ENCODE measurements at places on chromosomes 2 and 18.

DNA sequence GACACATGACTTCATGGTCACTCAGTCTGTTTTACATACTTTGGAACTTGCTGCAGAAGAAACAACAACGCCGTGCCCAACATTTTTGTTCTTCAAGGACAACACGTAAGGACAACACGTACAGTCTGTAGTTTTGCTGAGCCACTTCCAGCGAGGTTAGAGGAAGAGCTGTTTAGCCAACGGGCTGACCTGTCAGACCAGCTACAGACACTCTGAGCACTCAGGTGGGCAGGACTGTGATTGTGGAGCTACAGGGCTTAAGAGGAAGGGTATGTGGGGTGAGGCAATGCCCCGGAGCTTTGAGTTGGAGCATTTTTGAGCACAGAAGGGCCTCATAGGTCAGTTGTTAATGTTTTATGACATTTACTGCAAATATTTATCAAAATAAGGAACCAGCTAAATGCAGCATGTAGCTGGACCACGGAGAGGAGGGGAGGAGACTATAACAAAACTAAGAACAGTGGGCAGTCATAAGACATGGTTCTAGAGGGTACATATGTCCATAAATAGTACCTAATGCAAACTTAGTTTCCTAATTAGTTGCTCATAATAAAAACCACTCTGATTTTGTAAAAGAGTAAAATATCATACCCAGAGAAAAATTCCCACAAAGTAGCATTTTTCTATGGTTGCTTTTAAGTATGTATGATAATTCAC lies 26.3 kb upstream of the NPC1 start:
- no peak for DNase-seq

DNA sequence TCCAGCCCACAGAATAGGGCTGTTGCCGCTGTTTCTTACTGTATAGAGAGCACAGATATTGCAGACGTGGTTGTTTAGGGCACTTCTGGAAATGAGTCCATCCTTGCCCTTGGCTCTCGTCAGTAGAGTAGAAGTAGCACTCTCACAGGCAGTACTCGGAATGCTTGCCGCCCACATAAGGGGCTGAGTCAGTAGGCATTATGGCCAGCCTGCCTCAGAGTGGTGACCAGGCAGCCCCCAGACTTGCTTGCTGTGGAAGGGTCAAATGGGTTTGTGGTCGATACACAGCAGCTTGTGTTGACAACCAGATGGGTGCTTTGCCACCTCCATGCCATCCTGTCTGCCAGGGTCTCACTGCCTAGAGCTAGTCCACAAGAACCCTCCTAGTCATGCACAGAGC lies 38.7 kb downstream of the PLEKHB2 start:
- DNase-seq = no peak

GRCh38 chr2:128505150-128505490 lies 186.5 kb upstream of the HS6ST1 start:
- DNase-seq = no peak

- no peak for DNase-seq
These were observed 1377.1 kb upstream of the PIK3C3 start for GRCh38 chr18:40577981-40578365.

- no peak for DNase-seq
These were observed 35.6 kb downstream of the NGEF start for GRCh38 chr2:232977438-232977971.

DNA sequence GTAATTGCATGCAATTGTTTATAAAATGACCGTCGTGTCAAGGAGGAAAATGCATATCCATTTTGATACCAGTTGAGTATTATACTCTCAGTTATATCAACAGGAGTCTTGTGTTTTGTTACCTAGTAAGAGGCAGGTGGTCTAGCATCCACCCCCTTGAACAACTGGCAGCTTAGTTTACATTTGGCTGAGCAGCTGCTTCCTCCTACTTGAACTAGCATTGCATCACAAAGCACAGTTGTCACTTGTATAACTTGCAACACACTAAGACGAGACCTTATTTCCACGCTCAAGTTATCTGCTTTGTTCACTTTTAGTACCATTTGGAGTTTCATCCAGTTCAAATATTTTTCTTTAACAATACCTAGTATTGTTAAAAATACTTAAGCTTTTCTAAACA lies 75.4 kb upstream of the UBE2E3 start:
- no peak for DNase-seq

GRCh38 chr18:79799619-79800370 lies 2.1 kb downstream of the KCNG2 start:
- no peak for DNase-seq

DNA sequence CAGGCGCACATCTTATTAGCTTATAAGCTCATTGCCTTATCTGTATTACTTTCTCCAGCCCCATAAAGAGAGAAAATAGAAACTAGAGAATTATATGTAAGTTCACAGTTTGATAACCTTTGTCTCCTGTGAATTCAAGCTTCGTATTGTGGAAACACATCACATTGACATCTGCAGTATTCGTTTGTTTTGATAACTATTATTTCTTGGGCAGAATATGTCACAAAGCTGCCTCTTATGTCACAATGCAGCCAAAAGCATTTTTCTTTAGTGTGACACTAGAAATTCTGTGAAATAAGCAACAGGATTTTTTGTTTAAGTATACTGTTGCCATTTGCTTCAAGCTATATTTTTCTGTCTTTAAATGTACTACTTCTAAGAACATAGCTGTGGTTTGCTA lies 221.5 kb downstream of the DOK6 start:
- no peak for DNase-seq

GRCh38 chr2:98793897-98794830 lies 63.2 kb upstream of the MGAT4A start:
- no peak for DNase-seq

- DNase-seq = no peak
These were observed 103.2 kb downstream of the SLC8A1 start for GRCh38 chr2:40348665-40349064.

GRCh38 chr2:144430722-144431391 lies 89.1 kb downstream of the ZEB2 start:
- DNase-seq = peak; percentile 13

DNA sequence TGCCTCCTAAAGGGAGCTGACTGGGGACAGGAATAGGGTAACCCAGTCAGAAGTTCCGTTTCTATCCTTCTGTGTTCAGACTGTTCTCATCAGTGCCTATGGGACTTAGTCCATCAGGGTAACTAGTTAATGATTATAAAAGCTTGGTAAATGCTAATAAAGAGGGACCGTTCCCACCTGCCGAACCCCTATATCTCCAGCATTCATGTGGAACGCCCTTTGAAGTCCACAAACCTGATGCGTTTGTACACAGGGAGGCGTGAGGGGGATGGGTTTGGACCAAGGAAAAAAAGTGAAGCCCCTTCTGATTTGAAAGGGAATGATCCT lies 112.9 kb downstream of the CDK15 start:
- no peak for DNase-seq

DNA sequence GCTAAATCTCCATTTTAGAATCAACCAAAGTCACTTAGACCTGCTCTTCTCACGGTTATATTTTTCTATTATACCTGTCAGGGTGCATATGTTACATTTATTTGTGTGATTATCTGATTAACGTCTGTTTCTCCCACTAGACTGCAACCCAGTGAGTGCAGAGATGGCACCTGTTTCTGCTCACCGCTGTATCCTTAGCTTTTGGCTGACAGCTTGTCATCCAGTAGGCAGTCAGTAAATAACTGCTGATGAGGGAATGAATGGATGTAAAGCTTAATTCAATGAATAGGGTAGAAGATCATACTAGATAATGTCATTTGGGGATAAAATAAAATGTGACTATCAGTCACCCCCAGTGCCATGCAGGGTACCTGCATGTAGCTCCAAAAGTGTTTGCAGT lies 6.9 kb upstream of the CHRNA1 start:
- DNase-seq = no peak

GRCh38 chr2:176526995-176527901 lies 258.0 kb downstream of the MTX2 start:
- peak; percentile 79 for DNase-seq

GRCh38 chr2:9021563-9022211 lies 18.2 kb upstream of the MBOAT2 start:
- no peak for DNase-seq

DNA sequence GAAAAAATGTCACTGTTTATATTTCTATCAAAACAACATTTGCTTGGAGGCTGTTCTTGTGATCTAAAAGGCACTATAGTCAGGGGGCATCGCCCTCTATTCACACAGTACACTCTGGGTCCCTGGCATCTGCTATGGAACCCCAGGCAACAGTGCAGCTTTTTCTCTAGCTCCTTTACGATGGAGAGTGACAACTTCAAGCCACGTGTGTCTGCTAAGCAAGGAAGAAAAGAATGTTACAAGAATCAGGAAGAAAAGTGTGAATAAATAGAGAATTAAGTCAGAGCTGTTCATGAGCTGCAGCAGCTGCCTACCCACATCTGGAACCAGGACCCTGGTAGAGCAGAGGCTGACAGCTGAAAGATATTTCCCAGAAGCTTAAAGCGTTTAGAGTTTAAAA lies 11.2 kb downstream of the RND3 start:
- no peak for DNase-seq

GRCh38 chr18:22032392-22032961 lies 136.9 kb upstream of the GATA6 start:
- no peak for DNase-seq

DNA sequence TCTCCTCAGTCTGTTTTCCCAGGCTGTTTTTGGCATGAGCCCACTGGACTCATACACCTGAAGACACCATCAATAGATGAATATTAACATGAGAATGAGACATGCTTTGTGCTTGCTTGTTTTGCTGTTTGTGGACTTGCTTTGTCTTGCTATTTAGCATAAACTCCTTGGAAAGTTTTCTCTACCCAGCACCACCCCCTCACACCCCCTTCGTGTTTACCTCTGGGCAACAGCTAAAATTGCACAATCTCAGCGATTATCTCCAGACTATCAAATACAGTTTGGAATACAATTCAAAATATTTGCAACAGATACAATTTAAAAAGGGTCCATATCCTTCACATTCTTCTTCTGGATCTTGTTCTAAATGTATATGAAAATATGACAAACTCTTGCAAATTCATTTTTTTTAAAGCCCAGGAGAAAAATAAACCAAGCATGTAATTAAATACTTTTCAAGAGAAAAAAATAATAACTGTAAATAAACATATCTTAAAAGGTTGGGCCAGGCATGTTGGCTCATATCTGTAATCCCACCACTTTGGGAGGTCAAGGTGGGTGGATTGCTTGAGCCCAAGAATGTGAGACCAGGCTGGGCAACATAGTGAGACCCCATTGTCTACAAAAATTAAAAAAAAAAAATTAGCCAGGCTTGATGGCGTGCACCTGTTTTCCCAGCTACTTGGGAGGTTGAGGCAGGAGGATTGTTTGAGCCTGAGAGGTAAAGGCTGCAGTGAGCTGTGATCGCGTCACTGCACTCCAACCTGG lies 32.3 kb upstream of the PMAIP1 start:
- DNase-seq = no peak

GRCh38 chr2:68974251-68974650 lies at the start of gene GKN1:
TSS of gene GKN1 (plus strand) at chr2:68974636. CDS start at chr2:68974678, 42 bp downstream.
- no peak for DNase-seq

DNA sequence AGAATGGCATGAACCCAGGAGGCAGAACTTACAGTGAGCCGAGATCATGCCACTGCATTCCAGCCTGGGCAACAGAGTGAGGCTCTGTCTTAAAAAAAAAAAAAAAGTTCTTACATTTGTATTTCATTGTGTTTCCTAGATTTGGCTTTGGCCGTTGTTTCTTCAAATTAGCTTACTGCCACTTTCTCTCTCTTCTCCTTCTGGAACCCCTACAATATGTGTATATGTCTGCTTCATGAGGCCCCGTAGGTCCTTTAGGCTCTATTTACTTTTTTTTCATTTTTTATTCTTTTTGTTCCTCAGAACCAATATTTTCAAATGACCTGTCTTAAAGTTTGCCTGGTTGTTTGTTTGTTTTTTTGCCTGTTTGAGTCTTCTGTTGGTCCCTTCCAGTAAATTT lies 41.2 kb downstream of the RMDN2 start:
- DNase-seq = no peak

- no peak for DNase-seq
These were observed 101.9 kb downstream of the BIN1 start for GRCh38 chr2:127004893-127005600.

DNA sequence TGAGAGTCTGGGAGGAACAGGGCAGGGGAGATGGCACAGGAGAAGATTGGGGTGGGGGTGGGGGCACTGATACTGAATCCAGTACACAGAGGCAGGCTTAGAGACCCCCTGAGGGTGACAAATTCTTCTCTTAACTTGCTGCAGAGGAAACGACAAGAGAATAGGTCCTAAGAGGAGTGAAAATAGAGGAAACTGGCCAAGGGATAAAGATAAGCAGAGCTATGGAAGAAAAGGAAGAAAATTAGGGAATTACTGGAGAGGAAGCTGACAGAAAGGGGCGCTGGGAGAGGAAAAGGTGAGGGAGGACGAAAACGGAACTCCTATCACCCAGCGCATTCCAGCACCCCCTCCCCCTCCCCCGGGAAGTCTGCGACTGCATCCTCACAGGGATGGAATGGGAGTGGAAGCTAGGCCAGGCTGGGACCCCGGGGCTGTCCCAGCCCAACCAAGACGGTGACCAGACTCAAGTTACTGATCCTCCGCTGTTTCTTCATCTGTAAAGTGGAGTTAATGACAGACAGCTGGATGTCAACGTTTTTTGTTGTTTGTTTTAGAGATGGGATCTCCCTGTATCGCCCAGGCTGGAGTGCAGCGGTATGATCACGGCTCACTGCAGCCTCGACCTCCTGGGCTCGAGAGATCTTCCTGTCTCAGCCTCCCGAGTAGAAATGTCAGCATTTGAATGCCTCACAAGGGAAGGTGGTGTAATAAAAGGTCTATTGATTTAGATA lies 2.6 kb upstream of the EMX1 start:
- DNase-seq = no peak

- DNase-seq = no peak
These were observed 377.1 kb downstream of the CDH19 start for GRCh38 chr18:66226782-66227181.

GRCh38 chr2:174662859-174663258 lies 65.3 kb upstream of the WIPF1 start:
- DNase-seq = no peak

DNA sequence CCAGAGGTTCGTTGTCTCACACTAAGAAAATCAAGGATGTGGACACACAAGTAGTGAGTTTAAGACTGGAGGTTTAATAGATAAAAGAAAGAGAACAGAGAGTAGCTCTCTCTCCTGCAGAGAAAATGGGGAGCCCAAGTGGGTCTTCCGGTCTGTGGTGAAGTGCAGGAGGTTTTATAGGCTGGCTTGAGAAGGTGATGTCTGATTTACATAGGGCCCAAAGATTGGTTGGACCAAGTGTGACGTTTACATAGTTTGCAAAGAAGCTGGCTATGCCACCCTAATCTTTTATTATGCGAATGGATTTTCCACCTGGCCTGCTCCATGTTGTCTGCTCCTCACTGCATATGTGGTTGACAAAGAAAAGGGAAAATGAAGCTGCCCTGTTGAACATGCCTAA lies 430.4 kb upstream of the TRIB2 start:
- no peak for DNase-seq
